ENCODE measurements at places on chromosomes 16 and 17.

GRCh38 chr16:24879684-24880083 is 33.9 kb downstream of the SLC5A11 start:
- no peak for DNase-seq

- peak; percentile 40 for DNase-seq
Measured at GRCh38 chr17:64685705-64686104, 23.6 kb upstream of the SMURF2 start.

DNA sequence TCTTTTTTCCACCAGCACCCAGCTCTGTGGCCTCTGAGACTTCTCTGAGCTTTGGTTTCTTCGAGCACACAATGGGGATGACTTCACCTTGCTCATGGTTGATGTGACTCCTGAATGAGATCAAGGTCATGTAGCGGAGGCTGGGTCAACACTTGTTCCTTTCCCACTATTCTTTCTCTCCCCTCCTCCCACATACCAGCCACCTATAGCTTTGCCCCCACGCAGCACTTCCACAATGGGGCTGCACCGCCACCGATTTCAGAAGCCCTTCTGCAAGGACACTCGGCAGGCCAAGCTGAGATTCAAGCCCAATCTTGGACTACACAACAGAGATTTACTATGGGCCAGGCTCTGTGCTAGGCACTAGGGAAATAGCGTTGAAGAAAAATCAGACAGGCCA is 14.4 kb downstream of the TRIM25 start:
- no peak for DNase-seq

- DNase-seq: no peak
Measured at GRCh38 chr17:32318071-32318470, 23.9 kb downstream of the C17orf75 start.

DNA sequence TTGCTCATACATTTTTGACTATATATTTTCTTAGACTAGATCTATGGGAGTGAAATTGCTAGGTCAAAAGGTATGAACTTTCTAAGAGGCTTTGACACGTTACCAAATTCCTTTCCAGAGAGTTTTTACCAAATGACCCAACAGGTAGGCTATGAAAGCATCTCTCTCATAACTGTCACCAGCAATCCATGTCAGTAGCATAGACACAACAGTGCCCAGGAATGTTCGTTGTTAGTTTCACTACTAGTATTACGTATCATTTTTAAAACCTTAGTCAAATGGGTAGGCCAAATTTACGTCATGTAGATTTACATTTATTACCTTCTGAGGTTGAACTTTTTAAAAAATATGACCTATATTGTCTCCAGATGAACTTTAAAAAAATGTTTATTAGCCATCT is 66.8 kb downstream of the MARCHF10 start:
- DNase-seq: no peak

- DNase-seq: no peak
Measured at GRCh38 chr17:58531122-58531521, 16.7 kb upstream of the MTMR4 start.

DNA sequence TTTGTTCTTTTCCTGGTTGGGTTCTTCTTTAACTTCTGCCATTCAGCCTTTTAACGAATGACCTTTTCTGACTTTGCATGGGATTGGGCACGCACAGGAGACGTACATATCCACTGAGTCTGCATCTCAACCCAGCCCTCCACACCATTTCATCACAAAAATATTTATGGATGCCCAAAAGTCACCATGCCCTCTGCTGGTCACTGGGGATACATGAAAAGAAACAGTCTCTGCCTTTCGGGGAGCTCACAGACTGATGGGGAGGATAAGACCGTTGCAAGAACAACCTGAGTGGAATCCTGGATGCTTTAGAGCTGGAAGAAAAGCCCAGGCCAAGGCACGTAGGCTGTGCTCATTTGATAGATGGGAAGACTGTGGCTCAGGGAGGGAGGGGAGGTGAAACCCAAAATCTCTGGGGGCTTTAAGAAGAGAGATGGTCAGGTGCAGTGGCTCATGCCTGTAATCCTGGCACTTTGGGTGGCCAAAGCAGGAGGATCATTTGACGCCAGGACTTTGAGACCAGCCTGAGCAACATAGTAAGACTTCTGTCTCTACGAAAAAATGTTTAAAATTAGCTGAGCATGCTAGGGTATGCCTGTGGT is 7.9 kb upstream of the MT2A start:
- DNase-seq: no peak

DNA sequence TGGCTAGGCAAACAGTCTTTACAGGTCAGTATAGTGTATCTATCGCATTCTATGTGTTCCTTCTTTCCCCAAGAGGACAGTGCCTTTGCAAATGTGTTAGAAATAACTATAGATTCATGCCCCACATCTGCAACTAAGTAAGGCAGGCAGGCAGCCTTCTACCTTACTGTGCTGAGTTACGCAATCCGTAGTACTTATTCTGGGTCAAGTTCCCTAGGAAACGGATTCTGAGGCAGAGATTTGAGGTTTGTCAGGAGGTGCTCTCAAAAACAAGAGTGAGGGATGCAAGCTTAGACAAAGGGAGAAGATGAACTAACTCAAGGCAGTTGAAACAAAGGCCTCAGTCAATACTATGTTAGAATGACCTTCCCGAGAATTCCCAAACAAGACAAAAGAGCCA is 12.7 kb upstream of the ANKFY1 start:
- no peak for DNase-seq

DNA sequence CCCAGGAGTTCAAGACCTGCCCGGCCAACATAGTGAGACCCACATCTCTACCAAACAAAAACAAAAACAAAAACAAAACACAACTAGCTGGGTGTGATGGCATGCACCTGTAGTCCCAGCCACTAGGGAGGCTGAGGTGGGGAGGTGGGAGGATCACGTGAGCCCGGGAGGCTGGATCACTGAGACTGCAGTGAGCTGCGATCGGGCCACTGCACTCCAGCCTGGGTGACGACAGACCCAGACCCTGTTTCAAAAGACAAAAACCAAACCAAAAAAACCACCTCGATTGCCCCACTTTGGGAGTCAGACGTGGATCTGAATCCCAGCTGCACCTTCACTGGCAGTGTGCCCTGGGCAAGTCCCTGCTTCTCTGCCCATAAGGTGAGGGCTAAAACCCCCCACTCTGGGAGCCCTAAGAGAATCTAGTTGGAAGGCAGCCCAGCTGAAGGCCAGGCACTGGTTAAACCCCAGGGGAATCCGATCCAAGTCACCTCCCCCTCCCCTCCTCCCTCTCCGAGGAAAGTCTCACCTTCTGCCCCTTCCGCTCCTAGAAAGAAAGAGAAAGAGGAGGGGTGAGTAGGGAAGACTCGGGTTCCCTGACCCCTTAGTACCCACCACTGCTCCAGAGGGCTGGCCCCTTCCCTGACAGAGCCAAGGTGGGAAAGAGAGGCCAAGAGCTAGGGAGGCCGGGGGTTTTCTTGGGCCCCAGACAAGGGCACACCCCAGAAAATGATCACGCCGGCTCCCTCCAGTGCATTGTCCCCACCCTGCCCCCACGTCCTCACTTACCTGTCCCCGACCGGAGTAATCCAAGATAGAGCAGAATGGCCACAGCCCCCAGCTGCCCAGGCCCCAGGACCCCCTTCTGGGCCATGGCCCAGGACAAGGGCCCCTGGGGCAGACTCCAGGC is 647 bp downstream of the PRSS8 start:
- no peak for DNase-seq

GRCh38 chr17:75816693-75817092 is 27.5 kb downstream of the UNC13D start:
- no peak for DNase-seq

DNA sequence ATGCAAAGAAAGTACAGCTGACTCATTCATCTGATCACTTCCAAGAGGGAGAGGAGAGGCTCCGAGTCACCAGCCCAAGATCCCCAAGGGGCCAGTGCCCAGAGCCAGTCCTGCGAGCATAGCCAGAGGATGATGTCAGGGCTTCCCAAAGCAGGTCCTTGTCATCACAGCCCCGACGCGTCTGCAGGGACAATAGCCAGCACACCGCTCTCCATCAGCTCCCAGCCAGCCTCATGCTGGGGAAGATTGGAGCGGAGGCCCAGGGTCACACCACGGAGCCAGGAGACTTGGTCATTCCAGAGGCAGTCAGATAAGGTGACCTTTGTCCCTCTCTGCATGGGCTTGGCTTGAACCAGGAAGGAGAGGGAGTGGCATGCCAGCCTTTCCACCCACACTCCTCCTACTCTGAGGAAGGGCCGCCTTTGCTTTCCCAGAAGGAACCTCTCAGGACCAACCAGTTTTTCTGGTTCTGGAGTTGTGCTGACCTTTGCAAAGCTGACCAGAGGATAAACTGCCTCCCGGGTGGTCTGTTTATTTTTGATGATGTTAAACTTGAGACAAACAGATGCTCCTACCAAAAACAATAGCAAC is 58.3 kb upstream of the ARHGAP44 start:
- DNase-seq: no peak

DNA sequence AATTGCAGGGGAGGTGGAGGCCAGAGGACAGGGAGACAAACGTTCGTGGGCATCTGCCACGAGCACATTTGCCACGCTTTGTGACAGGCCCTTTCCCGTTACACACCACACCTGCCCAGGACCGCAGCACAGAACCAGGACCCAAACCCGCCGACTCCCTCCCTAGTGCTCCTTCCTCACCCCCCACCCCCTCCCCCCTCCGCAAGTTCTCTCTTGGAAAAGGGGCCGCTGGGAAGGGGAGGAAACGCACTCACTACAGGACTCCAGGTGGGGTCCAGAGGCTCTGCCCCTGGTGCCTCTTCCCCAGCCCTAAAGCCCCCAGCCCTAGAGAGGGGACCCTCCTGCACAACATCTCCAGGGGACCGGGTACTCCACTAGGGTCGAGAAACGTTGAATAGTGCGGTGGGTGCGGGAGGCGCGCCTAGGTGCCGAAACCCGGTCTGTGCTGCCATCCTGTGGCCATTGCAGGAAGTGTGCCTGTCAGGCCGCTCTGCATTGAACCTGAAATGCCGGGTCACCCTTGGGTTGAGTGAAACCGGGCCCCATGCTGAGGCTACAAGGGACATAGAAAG is 21.9 kb upstream of the EIF1 start:
- peak; percentile 64 for DNase-seq

DNA sequence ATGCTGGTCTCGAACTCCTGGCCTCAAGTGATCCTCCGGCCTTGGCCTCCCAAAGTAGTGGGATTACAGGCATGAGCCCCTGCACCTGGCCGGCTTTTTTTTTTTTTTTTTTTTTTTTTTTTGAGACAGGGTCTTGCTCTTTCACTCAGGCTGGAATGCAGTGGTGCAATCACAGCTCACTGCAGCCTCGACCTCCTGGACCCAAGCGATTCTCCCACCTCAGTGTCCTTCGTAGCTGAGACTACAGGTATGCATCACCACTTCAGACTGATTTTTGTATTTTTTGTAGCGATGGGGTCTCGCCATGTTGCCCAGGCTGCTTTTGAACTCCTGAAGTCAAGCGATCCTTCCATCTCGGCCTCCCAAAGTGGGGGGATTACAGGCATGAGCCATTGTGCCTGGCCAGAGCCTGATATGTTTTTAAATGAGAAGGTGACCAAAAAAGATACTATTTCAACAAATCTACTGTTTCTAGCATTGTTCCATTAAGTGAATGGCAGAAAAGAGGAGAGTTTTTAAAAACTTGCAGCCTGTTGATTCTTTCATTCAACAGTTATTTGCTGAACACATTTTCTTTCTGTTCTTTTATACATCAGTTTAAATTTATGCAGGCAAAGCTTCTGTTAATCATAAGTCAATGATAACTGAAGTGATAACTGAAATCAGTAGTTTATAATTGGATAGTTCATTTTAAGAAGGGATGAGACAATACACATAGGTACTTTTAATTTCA is 3.2 kb upstream of the SRSF1 start:
- DNase-seq: no peak

DNA sequence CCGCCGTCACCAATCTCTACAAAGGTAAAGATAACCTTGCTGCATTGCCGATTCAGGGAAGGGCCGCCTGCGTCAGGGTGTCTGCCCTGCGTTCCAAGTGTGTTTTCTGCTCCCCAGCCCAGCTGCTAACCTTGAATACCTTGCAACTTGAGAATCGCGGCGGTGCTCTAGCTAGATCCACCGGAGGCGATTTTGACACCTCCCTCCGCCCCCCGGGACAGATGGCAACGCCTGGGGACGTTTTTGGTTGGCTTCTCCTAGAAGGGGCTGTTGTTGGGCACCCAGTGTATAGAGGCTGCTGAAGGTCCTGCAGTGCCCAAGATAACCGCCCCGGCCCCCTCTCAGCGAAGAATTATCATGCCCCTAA is 1.5 kb downstream of the HAPSTR1 start:
- peak; percentile 9 for DNase-seq

DNA sequence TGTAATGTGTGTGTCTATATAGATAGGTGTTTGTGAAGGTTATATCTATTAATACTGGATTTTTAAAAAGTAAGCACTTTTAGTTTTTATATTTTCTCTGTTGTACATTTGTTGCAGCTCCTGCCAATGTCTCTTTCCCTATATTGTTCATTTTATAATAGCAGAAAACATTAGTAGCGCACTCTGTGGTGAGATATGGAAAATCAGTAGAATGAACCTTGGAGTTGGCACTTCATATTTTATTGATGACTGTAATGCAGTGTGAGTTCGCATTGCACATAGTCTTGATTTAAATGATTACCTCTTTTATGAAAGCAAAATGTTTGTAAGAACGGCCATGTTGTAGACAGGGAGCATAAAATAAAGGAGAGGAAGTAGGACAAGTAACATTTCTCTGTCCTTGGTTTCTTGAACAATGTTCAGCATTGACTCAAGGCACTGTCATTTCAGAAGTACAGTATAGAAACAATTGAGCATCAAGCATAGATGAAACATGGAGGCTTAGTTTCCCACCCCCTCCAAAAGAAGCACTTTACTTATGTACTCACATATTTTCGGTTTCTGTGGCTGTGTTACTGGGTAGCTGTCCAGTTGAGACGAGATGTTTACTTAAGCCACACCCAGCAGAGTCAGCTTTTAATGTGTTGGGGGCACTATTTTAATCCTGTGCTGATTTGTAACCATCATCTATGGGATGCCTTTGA is 74.0 kb downstream of the TANC2 start:
- DNase-seq: no peak

DNA sequence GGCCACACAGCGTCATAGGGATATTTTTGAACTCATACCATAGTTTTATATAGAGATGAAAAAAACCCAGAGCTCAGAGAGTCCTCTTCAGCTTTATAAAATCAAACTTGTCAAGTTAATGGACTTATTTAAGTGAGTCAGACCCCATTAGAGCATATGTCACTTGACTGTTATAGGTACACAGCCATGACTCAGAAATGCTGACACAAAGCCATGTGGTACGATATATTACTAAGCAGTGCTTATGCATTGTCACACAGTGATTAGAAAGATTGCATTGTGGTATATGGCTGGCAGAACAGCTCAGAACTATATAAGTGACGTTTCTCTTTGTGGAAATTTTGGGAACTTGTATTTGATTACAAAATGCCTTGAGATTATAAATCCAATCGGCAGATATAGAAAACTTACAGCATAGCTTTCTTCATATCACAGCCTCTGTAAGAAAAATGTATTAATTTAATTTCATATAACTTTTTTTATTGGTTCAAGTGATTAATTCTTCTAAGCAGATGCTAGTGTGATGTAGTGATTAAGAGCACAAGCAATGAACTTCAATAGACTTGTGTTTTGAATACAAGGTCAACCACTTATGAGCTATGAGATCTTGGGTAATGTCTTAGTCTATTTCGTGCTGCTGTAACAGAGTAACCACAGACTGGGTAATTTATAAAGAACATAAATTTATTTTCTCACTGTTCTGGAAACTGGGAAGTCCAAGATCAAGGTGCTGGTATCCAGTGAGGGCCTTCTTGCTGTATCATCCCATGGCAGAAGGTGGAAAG is 25.8 kb upstream of the GINS3 start:
- DNase-seq: no peak

All from NCI-H187 (cell line).